Heart left ventricle (tissue), 16 donors: ENCODE measurements at places on chromosomes 3 and 15. TPM values are rescaled to one million over a fixed set of nuclear protein-coding genes. Genes with fewer than 3 reads are reported as not detected.

GRCh38 chr15:99282121-99282520 is 30.8 kb downstream of the LRRC28 start:
- no peak for DNase-seq

The INKA1 gene
- 3.0 TPM for polyA plus RNA-seq

DNA sequence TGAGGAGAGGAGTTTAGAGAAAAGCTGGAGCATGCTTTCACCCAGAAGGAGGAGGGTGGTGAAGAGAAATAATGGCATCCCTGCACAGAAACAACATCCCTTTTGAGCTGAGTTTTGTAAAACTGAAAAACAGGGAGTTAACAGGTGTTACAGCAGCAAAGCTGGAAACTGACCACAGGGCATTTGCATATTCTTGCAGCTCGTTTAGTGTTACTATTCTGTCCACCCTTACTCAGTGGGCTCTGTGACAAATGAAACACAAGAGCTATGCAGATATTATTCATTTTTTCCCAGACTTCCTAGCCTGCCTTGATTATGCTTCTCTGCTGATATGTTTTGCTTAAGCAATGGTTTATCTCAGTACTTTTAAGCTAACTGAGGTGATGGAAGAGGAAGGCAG is 272.0 kb downstream of the NEK10 start:
- no peak for DNase-seq

The ZMYND10 gene
- 0.29 TPM for polyA plus RNA-seq

The SOX14 gene
- not detected for polyA plus RNA-seq

The PCSK6 gene
- polyA plus RNA-seq, result 7.4 TPM

The GOLGA6L7 gene
- not detected for polyA plus RNA-seq

DNA sequence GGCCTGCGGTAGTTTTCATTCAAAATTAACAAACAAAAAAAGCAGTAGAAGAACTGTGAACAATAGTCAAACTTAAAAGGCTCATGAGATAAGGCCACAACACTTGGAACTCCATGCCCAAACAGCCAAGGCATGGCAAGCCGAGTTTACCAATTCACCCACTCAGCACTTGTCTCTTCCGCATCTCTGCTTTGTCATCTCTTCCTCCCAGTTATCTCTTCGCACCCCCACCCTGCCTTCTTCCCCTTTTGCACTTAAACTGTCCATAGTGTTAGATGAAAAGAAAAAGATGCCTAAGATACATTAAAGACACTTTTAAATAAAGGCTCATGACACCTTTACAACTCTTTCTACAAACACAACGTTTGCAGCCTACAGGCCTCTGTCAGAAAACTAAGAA is 11.1 kb downstream of the TLE3 start:
- no peak for DNase-seq

The KIF7 gene
- 1.3 TPM for polyA plus RNA-seq

The GPX1 gene
- 189 TPM for polyA plus RNA-seq

DNA sequence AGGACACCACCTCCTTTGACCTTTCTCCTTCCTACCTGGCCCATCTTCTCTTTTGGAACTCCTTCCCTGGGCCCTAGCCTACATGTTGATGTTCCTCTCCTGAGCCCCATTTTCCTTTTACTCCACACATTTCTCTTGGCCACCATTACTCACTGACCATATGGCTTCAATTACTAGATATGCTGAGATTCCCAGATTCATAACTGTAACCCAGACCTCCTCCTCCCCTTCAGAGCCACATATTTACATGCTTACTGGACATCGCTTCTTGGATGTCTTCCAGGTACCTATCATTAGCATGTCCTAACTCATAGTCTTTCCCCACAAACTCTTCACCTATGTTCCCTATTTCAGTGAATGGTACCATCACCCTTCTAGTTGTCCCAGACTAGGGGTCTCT is 24.4 kb upstream of the TRIM59 start:
- DNase-seq, result no peak

DNA sequence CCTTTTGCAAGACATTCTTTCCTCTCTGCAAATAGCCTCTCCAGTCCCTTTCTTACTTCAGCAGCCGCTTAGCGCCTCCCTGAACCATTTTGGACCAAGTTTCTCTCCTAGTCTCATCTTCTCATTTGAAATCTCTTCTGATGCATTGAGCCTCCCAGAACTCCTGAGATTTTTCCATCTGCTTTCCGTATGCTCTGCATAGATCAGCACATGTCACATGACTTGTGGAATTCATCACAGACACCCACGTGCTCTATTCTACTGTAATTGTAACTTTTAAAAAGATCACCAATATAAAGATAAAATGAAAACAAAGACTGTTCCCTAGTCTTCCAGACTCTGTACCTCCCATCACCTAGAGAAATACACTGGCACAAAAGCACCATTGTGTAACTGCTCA is 100.7 kb downstream of the GADL1 start:
- DNase-seq, result no peak
